ENCODE measurements at places on chromosomes 7 and 10.

- peak; percentile 16 for DNase-seq
Measured at GRCh38 chr7:48411619-48412018, 240.4 kb downstream of the ABCA13 start.

GRCh38 chr7:75966190-75966961 lies 28.0 kb downstream of the TMEM120A start:
- no peak for DNase-seq

- DNase-seq, result no peak
Measured at GRCh38 chr7:151735851-151736402, 141.0 kb downstream of the PRKAG2 start.

DNA sequence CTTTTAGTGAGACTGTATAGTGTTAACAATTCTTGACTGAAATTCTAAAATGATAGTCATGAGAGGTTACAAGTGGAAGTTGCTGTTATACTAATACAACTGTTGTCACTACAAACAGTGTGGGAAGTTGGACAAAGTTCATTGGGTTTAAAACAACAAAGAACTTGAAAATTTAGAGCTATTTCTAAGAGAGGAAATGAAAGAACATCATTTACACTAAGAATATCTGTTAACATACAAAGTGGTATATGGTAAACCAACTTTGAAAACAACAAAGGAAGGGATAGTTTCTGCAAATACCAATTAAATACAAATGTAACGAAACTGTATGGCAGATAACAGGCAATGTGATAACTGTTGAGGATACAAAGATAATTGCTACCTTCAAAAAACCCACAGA lies 11.6 kb downstream of the MTPN start:
- DNase-seq, result no peak

GRCh38 chr10:33145451-33146188 lies 187.6 kb upstream of the ITGB1 start:
- DNase-seq, result no peak

DNA sequence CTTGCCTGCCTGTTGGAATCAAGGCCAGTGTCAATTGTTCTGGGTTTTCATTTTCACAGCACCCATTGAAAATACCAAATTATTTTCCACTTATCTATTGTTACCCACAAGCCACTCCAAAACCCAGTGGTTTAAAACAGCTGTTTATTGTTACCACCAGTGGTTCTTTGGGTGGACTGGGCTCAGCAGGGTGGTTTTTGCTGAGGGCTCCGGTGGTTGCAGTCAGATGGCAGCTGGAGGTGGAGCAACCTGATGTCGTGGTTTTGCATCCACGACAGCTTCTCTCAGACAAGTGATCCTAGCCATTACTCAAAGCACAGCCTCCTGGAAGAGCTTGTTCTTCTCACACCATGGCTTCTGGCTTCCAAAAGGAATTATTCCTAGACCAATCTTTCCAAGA lies 235.1 kb upstream of the ADARB2 start:
- no peak for DNase-seq

DNA sequence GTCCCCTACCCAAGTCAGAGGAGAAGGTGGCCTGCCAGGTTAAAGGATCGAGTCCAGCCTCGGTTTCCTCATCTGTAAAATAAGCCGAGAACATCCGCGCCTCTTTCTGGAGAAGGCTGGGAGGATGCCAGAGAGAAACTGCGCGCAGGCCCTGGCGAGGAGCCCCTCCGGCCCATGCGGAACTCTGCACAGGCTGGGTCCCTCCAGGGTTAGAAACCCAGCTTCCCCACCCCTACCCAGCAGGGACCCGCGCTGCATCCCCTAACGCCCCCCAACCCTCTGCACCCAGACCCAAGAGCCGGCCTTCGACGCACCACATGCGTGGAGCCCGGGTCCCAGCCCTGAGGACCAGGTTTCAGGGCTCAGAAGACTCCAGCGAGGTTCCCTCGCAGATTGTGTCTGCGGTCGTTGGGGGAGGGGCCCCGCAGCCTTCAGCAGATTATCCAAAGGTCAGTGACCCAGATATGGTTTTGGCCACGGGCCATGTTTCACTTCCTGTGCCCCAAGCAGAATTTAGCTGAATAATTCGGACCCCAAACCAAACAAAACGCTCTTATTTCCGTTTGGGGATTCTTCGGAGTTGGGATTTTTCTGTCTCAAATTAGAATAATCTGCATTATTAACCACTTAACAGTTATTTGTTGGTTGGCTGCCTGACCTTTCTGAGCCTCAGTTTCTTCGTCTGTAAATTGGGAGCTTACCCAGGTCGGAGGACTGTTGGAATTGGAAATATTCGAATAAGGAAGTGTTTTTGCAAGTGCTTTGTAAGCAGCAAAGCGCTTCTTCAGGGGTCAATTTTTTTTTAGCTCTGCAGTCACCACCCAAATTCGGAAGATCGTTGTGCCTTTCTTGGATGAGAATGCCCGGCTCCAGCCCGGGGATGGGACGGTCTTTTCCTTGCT lies 167.7 kb downstream of the UBE2H start:
- no peak for DNase-seq

- no peak for DNase-seq
Measured at GRCh38 chr10:29239569-29240472, 49.0 kb upstream of the LYZL1 start.

DNA sequence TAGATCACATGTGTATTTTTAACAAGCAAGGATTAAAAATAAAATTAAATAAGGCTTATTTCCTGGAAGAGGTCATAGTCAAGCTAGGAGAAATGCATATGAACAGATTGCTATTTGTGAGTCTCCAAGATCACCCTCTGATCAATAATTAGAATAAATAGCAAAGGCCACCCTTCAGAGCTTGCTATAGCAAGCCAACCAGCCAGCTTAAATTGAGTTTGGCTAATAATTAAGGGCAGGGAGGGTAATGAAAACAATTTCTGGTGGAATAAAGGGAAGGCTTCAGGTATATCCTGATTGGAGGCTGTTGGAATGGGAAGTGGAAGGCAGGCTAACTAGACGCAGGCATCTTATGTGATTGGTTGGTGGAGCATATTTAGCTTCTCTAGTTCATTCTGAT lies 403.5 kb downstream of the ARL4A start:
- no peak for DNase-seq

DNA sequence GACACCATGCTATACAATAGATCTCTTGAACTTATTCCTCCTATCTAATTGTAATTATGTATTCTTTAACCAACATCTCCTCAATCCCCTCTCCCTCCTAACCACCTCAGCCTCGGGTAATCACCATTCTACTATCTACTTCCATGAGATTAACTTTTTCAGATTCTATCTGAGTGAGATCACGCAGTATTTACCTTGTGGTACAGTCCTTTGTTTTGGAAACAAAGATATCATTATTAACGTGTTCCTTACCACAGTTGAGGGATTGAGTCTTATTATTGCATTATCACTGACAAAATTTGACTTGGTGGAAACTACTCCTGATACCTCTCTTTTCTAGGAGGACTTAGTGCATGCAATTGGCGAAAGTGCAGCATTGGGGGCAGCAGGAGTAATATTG lies 26.0 kb upstream of the HYAL4 start:
- DNase-seq, result no peak

- no peak for DNase-seq
Measured at GRCh38 chr10:122852261-122852660, 6.6 kb upstream of the CUZD1 start.

DNA sequence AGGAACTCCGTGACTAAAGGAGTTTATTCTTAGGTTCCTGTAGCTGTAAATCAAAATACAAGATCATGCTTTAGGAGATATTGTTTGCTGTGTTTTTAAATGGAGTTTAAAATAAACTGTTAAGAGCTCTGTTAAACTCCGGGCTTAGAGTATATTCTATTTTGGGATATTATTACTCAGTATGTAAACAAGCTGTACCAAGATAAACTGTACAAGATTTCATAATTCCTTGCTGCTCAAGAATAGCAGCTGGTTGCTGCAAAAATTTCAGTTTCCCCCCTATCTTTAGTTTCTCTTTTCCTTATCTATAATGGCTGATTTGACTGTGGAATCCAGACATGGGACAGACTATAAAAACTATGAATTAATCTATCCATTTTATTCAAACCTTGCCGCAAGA lies 215.7 kb downstream of the HTR7 start:
- DNase-seq, result no peak

GRCh38 chr10:88386204-88386788 lies 196.8 kb downstream of the RNLS start:
- no peak for DNase-seq

Data from activated T-cell treated with anti-CD3 and anti-CD28 coated beads, Interleukin-2, amount 50 U/mL, for 72 hours (primary cell).